CD8-positive, alpha-beta memory T cell (primary cell): ENCODE measurements at places on chromosomes 4 and X. TPM values are rescaled to one million over a fixed set of nuclear protein-coding genes. Genes with fewer than 3 reads are reported as not detected.
A peak's percentile ranks its signal among the peaks of the same experiment; 100 is the strongest.

- DNase-seq: no peak
These were observed 338.2 kb upstream of the GATB start for GRCh38 chr4:152099061-152099425.

DNA sequence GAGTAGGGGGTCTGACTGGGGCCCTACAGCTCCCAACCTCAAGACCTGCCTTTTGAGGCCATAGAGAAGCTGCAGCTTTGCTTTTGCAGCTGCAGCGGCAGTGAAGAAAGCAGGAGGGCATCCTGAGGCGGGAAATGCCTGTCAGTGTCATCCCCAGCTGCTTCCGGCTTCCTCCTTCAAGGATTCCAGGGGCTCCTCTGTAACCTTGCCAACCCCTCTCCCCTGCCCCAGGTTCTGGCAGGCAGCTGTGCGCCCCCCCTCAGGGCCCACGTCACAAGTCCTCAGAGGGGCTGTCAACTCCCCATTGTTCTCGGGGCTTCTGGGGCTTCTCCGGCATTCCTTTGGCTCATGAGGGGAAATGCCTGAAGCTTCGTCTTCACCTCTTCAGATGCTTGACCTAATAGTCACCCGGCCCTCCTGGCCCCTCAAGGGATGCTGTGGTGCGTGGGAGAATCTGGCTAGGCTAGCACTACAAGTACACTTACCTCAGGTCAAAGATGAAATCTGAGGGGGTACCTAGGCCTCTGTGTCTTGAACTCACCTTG, 31.9 kb downstream of the APLN start:
- DNase-seq: no peak

- DNase-seq: no peak
These were observed 2.1 kb downstream of the KLHL34 start for GRCh38 chrX:21655901-21656586.

- DNase-seq: peak; percentile 93
These were observed 29.6 kb upstream of the SPON2 start for GRCh38 chr4:1201851-1202525.

- DNase-seq: no peak
These were observed 24.3 kb downstream of the TMEM192 start for GRCh38 chr4:165088366-165088765.

- no peak for DNase-seq
These were observed 29.3 kb upstream of the FAM47C start for GRCh38 chrX:36978886-36979285.

Gene STK32B
- not detected for total RNA-seq

DNA sequence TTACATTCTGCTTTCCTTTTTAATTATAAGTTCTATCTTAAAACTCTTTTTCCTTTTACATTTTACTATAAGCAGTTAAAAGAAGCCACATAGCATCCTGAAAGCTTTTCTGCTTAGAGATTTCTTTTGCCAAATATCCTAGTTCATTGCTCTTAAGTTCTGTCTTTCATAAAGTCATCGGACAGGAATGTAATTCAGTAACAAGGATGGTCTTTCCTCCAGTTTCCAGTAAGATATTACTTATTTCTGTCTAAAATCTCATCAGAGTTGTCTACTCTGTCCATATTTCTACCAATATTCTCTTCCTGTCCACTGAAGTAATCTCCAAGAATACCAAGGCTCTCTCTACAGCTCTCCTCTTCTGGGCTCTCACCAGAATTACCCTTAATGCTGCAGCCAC, 37.5 kb upstream of the ADH1C start:
- no peak for DNase-seq

Gene CLCN4
- 0.04 TPM for total RNA-seq

Gene ZXDA
- total RNA-seq: 3.9 TPM

GRCh38 chrX:53255738-53256191, 25.6 kb downstream of the IQSEC2 start:
- no peak for DNase-seq

Gene VSIG1
- total RNA-seq: 1.9 TPM

DNA sequence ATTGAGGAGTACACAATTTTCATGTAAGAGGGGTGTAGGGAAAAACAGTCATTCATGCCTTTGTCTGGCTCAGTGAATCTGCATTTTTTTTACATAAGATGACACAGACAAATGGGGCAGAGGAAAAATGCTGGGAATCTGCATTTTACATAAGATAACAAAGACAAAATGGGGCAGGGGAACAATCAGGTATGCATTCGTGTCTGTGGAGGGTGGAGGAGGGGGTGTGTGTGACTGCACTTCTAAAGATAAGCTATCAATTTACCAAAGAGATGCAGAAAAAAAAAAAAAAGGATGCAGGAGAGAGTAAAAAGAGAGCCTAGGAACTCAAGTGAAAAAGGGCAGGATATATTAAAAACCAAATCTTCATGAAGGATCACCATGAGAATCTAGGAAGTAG, 637.4 kb downstream of the ZNF674 start:
- no peak for DNase-seq

DNA sequence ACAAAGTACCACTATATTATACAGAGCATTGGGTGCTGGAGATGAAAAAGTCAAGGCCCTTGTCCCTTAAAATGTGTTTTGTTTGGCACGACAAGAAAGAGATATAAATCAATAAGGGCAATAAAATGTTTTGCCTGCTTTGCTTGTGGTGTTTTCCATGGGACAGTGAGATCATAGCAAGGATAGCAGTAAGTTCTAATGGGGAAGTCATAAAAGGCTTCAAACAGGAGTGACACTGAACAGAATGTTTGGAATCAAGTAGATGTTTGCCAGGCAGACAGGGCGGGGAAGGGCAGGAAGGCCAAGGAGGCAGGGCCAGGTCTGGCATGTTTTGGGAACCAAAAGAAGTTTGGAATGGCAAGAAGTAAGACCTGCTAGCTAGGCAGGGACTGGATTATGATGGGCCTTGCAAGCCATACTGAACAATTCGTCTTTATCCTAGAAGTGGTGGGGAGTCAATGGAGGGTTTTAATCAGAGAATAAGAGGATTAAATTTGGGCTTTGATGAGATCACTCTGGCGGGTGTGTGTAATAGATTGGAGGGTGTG, 16.4 kb downstream of the FGF2 start:
- DNase-seq: no peak

GRCh38 chrX:20227116-20227515, 39.6 kb downstream of the RPS6KA3 start:
- DNase-seq: no peak

GRCh38 chr4:181855307-181855706, 387.9 kb upstream of the TENM3 start:
- no peak for DNase-seq
